ELF-1 (cell line): ENCODE measurements at places on chromosomes 3 and 15.

DNA sequence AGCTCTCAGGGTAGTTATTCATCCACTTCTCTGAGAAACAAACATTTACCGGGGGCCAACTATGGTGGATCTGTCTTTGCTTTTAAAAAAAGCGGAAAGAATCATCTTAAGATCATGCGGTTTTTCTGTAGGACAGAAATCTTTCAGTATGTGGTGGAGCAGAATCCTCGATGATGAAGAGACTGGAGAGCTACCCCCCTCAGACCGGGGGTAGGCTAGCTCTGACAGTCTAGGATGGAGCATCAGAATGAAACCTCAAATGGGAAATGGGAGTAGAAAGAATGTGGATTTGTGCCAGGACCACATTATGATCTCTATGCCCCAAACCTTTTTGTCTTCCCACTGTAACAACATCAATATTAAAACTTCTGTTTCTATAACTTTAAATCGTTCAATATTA lies 30.3 kb downstream of the TPRG1 start:
- no peak for DNase-seq

DNA sequence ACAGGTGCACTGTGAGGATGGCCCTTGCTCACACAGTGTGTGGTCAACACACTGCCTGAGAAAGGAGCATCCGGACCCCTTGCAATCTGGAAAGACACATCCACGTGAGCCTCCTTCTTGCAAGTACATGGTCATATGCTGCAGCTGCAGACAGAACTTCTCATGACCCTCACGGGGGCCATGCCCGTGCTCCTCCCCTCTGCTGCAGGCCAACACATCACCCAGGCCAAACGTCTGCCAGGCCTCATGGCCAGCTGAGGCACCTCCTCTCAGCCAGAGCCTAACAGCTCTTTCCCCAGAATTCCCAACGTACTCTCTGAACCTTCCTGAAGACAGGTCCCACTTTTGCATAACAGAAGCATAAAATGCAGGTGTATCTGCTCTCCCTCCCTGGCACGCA lies 25.3 kb downstream of the SLC41A3 start:
- DNase-seq = no peak

- DNase-seq = no peak
Measured at GRCh38 chr3:188446014-188446413, 292.1 kb downstream of the LPP start.

DNA sequence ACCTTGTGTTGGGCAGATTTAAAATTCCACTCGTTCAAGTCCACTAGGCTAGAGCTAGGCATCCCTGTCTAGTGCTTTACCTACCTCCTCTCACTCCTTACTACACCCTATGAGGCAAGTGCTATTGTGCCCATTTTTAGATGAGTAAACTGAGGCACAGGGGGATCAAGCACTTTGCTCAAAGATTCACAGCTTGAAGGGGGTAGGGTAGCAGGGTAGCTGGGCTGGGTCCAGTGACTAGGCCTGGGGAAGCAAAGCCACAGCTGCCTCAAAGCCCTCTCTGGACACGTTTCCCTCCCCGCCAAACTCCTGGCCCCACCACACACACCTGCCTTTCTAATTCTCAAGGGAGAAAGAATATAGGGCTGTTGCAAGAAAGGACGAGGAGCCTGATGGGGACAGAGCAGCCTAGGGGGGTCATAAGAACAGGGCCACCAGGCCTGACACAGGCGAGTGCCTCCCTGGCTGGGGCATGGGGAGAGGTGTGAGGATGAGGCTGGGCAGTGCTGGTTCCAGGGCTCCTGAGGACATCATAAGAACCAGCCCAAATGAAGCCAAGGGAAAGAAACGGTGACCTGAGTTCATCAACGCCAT lies 34.8 kb upstream of the SFMBT1 start:
- DNase-seq = no peak
